ENCODE measurements at places on chromosomes 6 and 20.

DNA sequence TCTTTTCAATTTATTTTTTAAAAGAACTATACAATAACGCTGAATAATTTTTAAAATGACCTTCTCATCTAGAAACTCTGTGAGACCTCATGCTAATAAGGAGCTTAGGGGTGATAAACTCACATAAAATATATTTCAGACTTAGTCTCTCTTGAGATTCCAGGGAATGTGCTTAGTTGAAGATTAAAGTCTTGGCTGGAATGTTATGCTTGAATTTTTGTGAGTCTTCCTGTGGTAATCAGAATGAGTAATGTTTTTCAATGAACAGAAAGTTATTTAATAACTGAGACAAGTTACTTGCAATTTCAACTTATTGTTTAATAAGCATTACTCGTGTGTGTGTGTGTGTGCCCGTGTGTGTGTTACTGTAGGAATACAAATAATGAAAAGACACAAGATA is 379.9 kb upstream of the EPHA7 start:
- DNase-seq, result no peak

DNA sequence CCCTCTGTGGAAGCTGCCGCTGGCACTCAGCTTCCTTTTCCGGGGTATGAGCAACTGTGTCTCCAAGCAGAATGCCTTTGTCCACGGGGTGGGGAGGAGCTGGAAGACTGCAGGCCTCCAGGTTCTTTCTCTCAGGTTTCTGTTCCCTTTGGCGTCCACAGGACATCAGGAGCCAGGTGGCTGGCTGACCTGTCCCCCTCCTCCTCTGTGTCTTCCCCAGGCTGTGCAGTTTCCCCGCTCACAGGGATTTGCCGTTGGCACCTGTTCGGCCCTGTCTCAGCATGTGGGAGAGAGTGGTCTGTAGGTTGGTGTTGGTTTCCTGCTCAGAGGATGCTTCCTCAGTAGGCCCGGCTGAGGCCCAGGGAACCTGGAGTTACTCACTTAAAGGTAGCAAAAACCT is 43.5 kb downstream of the CDS2 start:
- DNase-seq, result no peak

DNA sequence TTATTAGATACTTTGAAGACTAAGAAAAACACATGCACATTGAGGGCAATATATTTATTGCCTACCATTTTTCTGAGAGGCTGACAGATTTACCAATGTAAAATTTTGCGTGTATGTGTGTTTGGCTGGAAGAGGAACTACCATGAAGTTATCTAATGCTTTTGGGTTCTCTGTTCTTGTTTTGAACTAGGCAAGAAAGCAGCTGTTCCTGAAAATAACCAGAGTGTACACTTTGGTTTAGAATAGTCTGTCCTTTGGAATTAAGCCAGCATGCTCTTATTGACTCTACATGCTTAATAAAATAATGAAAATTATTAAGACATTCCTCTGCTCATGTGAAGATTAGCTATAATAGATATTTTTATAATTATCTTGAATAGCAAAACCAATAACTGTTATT is 129.2 kb downstream of the MYB start:
- no peak for DNase-seq

GRCh38 chr6:110449541-110449895 is 26.9 kb downstream of the SLC22A16 start:
- DNase-seq, result no peak

DNA sequence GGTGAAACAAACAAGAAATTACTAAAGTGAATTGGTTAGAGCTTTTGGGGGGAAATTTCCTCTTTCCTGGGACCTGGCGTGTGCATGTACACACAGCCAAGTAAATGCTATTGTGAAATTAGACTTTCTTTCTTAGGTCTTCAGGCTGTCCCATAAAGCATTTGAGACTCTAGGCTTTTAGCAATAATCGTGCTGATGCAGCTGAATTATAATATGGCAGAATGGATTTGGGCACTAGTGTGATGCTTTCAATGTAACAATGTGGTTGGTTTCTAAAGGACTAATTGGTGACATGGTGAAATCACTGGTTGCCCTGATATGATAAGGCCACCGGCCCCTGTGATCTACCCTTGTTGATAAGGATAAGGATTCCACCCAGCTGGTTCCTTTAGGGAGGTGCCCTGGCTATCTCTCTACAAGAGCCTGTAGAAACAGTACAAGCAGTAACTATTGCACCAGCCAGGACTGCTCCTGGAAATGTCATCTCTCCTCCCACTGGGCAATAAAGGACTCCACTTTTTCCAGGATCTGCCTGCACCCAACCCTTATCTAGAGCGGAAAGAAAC is 164.1 kb downstream of the TFAP2A start:
- no peak for DNase-seq

- DNase-seq, result no peak
These were observed 91.0 kb downstream of the GFRA4 start for GRCh38 chr20:3572151-3572550.

DNA sequence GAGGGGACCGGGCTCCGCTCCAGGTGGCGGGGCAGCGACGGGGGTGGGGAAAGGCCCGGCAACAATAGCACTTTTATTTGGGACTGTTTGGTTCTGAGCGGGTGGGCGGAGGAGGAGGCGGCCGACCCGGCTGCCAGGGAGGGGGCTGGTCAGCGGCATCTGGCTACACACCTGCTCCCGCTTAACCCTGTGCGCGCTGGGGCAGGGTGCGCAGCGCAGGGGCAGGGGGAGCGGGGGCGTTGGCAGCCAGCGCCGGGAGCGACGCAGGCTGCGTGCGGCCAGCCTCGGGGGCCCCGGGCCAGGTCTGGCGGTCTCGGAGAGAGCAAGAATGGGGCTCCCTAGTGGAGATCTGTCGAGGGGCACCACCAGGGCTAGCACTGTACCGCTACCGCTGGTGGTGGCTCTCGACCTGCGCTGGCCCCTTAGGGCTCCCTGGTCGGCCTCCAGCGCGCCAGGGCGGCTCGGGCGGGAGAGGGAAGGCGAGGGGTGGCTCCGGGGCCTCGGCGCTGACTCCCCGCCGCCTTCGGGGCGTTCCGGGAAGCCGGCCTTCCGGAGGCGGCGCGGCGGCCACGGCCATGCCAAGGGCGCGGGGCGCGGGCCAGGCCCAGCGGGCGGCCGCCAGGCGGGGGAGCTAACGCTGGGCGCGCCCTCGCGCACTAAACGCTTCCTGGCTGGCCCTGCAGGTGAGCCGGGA is 92.4 kb downstream of the NCR2 start:
- no peak for DNase-seq

DNA sequence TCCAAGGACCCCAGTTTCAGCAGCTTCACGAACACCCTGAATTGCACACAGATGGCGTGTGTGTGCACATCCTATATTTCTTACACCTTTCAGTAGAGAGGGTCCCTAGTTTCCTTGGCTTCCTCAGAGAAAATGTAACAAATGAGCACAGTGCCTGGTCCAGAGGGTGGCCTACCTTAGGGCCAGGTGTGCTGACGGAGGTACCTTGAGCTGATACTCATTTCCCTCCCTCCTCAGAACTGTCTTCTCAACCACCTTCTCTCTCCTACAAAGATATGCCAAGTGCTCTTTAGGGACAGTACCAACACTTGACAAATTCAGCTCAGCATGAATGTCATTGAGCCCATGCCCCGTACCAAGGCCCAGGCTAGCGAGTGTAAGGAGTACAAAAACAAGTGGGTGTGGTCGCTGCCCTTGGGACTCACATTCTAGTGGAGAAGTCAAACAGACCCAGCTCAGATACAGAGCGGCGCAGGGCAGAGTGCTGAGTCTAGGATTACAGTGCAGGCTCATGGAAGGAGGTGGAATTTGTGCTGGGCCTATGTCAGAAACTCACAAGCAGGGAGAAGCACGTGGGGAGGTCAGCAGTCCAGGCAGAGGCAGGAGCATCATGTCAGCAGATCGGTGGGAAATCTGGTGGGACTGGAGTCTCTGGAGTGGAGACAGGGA is 9.6 kb upstream of the BPHL start:
- DNase-seq, result no peak

DNA sequence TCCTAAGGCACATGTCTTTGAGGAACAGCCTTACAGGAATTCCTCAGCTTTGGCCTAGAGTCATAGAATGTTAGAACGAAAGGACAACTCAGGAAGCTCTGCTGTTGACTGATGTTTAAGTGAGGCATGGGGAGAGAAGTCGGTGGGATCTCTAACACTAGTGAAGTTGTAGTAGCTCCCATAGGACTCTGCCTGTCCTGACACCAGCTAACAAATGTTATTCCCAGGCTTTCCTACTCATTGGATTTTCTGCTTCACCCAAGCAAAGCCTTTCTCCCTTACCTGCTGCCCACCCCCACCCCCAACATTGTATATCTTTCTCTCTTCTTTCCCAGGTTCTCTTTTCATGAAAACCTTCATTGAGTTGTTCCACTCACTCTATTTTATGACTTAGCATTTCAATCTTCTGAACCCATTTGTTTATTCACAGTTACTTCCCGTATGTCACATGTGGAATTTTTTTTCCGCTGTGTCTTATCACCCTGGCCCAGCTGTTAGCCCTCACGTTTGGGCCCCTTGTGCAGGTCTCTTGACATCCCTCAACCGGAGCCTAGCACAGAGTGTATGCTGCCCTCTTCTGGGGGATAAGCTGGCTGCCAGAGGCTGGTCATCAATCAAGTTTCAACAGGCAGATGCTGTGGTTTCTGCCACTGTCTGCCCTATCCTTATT is 39.2 kb upstream of the RNF8 start:
- DNase-seq, result no peak

- DNase-seq, result no peak
These were observed 149.9 kb downstream of the RPS12 start for GRCh38 chr6:132964101-132964867.

GRCh38 chr20:57603120-57603519 is 17.1 kb downstream of the ZBP1 start:
- no peak for DNase-seq

DNA sequence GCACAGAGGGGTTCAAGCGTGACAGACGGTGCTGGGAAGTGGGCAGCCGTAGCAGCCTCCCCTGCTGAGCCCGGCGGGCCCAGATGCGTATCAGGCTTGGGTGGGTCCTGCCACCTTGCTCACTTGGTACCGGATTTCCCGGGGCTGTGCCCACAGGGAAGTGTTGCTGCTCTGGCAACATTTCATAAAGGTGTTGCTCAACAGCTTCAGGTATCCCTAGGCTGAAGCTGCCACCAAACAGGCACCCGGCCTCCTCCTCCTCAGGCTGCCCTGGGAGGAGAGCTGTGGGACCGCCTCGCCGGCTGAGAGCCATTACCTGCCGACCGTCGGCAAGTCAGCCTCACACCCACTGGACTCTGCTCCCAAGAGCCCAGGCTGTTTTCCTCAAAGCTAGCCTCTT is 11.5 kb downstream of the PSMG4 start:
- no peak for DNase-seq

GRCh38 chr6:14153228-14153627 is 35.7 kb downstream of the CD83 start:
- DNase-seq, result no peak

- DNase-seq, result no peak
These were observed 45.5 kb downstream of the TTI1 start for GRCh38 chr20:37987602-37988290.

GRCh38 chr20:59835057-59835447 is 98.4 kb downstream of the SYCP2 start:
- DNase-seq, result no peak

GRCh38 chr6:106385530-106385929 is 25.0 kb downstream of the CRYBG1 start:
- DNase-seq, result no peak

DNA sequence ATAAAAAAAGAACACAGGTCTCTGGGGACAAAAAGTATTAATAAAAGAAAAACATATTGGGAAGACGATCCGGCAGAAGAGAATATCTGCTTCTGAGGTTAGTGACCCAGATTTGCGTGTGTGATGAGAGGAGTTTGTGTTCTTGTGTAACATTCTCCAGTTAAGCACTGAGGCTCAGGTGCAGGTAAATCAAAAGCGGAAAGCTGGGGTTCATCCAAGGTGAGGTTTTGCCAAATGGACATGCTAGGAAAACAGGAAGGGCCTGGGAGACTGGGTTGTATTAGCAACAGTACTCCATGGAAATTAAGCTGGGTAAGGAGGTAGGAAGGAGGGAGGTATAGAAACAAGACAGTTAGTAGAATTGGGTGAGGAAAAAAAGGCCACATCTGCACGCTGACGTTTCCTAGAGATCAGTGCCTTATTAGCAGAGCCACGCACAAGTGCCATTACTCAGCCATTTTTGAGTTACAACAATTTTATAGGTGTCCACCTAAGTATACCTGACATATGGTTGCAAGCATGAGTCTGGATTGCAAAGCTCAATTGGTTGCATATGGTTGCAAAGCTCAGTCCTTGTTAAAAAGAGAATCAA is 139.6 kb downstream of the ZMYND8 start:
- no peak for DNase-seq

DNA sequence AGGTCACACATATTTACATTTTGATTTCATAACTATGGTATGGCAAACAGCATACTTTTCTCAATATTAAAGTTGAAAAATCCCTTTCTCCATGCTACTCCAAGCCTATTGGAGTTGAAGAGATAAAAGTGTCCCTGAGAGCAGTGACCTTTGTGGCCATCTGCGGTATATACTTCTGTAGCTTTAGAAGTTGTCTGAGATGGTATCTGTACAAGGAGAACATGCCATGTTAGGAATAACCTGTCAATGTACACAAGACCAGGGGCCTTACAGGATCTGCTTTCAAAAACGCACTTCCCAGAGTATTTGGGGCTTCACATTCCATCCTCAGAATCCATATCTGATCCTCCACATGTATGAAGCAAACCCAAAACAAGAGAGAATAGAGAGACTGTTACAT is 226.7 kb downstream of the MEI4 start:
- no peak for DNase-seq

DNA sequence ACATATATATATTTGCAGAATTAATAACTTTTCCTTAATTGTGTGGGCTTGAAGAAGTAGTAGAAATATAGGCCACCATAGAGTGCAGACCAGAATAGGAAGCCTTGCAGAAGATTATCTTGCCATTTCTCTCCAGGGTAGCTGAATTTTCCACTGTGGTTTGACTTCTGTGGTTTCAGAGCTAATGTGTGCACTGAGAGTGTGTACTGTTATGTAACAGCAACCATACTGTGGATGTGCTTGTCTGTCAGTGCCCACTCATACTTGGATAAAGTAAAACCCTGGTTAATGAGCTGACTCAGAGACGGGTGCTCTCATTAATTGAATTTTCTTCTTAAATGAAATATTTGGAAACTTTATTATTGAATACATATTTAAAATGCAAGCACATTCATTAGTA is 57.2 kb downstream of the CEP43 start:
- peak; percentile 43 for DNase-seq

- DNase-seq, result peak; percentile 47
These were observed 2.0 kb downstream of the MAN1A1 start for GRCh38 chr6:119347466-119348095.

DNA sequence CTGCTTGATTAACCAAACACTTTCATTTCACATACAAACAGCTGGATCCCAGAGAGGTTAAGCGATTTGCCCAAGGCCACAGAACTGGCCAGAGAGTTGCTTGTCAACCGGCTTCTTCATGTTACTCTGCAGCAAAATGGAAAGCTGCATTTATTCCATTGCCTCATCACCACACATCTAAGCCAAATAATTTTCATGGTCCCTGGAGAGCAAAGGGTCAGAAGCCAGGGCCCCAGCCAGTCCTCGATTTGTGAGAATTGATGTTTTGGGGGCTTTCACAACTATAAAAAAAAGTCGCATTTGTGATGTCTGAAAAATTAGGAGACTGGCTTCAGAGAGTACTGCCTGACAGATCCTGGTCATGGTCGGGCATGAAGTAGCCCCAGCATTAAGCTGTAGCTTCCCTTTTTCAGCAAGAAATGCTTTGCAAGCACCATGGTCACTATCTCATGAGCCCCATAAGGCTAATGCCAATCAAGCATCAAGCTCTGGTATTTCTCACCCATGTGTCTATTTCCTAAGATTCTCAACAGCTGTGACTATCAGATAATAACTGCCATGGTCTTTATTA is 95.8 kb downstream of the BANF2 start:
- DNase-seq, result no peak
